ENCODE measurements at places on chromosomes 7 and 10.

- DNase-seq: no peak
These were observed 132.6 kb downstream of the MAPK8 start for GRCh38 chr10:48439031-48439430.

DNA sequence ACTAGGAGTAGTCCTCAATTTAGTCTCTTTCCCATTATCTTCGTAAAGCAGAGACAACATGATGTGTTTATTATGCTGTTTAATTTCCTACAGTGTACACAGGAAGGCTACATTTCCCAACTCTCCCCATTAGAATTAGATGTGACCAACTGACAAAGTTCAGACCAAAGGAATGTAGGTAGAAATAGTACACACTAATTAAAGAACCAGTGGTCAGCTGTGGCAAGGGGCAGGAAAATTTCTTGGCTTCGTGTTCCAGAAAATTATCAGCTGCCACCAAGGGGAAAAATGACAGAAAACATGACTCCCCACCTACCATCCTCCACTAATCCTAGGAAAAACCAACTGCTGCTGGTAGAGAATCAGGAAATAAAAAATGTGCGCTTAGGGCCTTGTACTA lies 125.6 kb downstream of the PPP1R3A start:
- DNase-seq: no peak

DNA sequence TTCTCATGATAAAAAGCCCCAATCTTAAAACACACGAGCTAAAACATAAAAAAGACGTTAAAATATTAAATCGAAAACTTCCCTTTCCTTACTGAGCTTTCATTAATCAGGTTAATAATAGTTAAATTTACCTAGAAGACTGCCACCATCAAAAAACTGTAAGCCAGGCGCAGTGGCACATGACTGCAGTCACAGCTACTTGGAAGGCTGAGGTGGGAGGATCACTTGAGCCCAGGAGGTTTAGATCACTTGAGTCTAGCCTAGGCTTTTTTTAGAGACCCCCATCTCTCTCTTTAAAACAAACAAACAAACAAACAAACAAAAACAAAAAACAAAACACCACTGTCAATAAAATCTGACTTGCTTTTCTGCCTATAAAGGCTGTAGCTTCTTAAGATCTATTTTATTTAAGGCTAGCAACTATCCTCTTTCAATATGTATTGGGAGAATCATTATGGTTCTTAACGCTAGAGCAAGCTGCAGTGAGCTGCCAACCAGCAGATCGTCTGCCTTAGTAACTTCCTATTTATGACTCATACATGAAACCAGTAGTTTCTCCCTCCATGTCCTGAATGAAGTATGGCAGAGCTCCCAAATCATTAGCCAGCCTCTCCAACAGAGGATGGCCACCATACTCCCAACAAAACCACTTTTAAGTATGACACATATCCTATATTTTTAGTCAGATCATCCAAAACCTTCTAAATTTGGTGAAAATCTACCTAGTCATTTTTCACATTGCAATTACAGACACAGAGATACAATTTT lies 163.7 kb downstream of the SRPK2 start:
- DNase-seq: peak; percentile 23

DNA sequence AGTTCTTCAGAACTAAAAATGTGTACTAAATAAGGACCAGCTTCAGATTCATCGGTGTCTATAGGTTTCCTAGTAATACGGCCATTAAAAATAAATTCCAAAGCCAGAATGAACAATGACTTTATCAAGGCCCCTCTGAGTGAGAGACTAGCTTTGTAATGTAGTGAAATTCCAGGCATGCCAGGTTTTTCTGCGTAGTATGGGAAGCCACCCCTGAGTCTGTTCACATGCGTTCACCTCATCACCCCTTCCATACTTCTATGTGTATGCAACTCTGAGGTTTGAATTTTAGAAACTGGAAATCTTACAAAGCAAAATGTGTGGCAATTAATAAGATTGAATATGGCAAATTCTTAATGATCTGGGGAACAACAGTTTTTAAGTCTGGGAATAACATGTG lies 24.5 kb downstream of the RNF32 start:
- no peak for DNase-seq

- DNase-seq: peak; percentile 56
These were observed 22.4 kb upstream of the GDF10 start for GRCh38 chr10:47277352-47278151.

DNA sequence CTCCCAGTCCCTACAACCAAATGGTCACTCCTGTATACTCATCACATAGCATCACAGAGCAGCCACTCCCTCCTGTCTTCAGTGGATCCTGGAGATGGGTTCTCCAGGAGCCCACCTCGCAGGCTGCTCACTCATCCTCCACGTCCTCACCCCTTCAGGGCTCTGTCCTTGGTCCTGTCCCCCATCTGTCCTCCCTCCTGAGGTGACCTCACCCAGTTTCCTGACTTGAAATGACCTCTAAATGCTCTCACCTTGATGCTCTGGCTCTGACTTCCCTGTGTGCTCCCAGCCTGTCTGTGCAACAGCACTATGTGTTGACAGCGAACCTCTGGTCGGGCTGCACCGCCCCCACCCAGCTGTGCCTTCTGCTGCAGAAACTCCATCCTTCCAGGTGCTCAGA lies 2.1 kb upstream of the PPP2R2D start:
- DNase-seq: no peak

GRCh38 chr7:52030722-52031121 lies 714.1 kb upstream of the COBL start:
- no peak for DNase-seq

DNA sequence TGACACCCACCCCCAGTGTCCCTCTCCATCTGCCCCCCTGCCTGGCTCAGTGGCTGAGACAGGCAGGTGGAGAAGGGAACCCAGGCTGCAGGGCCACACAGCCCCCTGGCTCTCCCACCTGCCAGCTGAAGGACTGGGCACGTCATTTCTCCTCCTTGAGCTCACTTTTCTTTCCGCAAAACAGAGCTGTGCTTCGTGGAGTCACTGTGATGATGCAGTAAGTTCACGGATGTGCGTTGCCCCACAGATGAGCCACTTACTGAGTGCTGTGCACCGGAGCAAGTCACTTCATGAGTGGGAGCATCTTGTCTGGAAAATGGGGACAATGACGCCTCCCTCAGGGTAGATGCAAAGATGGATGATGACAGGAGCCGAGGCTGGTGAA lies 2.7 kb downstream of the OPN4 start:
- DNase-seq: no peak

GRCh38 chr10:123284022-123284421 lies 129.8 kb downstream of the BUB3 start:
- no peak for DNase-seq

DNA sequence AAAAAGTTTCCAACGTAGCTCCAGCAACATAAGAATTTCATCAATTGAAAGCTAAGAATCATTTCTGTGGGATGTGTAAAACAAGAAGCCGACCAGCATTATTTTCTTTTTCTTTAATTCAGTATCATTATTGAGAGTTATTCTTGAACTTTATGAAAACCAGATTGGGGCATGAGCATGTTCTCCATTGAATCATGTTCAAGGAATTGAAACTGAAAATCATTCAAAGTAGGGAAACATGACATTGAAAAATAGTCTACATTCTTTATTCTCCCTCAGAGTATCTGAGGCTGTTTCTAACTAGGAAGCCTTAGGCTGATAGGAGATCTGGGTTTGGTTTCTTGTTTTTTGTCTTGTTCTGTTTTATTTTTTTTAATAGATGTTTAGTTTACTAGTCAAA lies 253.7 kb downstream of the DYNC1I1 start:
- DNase-seq: no peak

GRCh38 chr10:15419279-15419874 lies 48.3 kb upstream of the FAM171A1 start:
- DNase-seq: peak; percentile 38

DNA sequence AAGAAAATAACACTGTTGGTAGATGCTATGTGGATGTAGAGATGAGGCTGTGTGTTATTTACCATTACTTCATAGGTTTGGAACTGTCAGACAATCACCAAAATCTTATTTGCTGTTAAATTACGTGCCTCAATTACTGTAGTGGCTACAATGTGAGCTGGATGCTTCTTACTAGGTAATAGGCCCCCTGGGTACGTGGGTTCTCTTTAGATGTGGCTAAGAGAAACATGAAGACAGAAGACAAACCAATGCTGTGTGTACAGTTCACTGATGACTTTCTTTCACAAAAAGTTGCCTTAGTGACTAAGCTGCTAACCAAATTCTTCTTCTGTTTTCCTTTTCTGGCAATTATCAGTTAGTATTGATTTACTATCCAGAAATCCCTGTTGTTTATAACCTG lies 144.6 kb downstream of the SEMA3E start:
- DNase-seq: no peak

- no peak for DNase-seq
These were observed 326.5 kb downstream of the GATA3 start for GRCh38 chr10:8380833-8381496.

DNA sequence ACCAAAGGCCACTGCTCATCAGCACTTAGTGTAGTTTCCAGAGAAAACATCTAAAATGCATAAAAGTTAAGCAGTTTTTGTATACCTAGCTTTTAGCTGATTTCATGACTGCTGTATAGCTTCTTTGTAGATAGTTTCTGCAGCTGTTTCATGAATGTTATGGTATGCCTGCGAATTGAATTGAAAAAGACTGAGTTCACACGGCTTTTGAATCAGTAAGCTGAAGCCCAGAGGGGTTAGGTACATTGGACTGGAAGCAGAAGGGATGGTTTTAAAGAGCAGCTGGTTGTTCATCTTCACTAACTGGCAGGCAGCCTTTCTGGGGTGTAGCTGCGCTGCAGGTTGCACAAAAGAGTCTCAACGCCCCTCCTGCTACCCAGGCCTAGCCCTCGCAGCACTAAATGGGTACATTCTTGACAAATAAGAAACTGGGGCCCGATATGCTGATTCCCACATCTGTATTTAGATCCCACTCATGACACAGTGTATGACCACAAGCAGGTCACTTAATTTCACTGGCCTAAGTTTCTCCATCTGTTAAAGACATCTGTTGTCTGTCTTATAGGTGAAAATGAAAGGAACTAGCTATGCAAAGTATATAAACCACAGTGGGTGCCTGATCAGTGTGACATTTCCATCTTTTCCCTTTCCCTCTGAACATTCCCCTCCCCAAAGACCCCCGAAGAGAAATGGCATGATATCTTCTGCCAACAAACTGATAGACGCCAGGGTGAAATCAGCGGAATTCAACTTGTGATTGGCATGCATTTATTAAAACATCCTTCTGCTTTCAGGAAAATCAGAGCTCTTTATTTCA lies 85.9 kb upstream of the AGBL3 start:
- no peak for DNase-seq

- DNase-seq: no peak
These were observed 65.3 kb downstream of the KMT2E start for GRCh38 chr7:105079348-105079747.

- no peak for DNase-seq
These were observed 922.2 kb downstream of the SORCS1 start for GRCh38 chr10:106242301-106242700.

Data from CD4-positive, alpha-beta T cell treated with Interleukin-4 for 4 hours (primary cell).